Pulmonary artery endothelial cell (primary cell): ENCODE measurements at places on chromosomes 5 and 9.

GRCh38 chr5:3656803-3657202 lies 61.2 kb downstream of the IRX1 start:
- DNase-seq: no peak

DNA sequence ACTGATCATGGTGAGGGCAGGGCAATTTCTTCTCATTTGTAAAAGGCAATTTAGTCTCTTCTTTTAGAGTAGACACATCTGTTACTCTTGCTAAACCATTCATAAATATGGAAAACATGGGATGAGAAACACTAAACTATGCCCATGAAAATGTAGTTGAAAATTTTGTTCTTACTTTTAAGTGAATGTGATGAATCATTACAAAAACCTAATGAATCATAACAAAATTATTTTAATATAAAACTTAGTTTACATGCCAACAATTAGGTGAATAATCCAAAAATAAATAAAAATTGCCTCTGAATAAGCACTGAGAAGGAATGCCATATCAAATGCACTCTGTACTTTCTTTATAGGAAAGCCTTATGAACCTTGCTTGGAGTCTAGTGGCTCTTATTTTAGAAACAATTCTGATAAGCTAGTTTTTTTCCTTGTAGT lies 297.7 kb upstream of the EFNA5 start:
- no peak for DNase-seq

DNA sequence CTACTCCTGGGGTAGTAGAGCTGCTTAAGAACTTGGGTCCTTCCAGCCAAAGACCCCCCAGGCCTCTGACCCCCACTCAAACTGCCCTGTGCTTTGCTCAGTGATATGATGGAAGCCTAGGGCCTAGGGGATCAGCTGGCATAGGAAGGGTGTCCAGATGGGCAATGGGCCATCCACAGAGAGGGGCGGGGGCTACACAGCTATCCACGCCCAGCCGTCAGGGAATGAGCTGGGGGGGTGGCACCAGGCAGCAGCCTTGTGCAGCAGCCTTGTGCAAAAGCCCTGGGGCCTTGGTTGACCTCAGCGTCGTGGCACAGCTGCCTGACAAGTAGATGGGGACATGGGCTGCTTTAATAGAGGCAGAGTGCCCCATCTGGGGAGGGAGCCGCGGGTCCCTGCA lies 43.2 kb downstream of the DAB2IP start:
- DNase-seq: no peak

DNA sequence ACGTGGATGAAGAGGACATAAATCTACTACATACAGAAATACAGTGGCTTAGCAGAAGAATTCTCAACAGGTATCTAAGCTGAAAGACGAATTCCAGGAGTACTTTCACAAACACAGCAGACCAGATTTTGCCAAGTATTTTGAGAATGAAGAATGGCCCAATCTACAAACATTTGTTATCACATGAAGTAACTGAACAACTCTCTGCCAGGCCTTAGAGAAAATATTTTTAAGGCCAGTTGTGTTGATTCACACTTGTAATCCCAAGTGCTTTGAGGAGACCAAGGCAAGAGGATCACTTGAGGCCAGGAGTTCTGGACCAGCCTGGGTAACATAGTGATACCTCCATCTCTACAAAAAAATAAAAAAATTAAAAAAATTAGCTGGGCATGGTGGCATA lies 14.3 kb downstream of the AGTPBP1 start:
- no peak for DNase-seq

DNA sequence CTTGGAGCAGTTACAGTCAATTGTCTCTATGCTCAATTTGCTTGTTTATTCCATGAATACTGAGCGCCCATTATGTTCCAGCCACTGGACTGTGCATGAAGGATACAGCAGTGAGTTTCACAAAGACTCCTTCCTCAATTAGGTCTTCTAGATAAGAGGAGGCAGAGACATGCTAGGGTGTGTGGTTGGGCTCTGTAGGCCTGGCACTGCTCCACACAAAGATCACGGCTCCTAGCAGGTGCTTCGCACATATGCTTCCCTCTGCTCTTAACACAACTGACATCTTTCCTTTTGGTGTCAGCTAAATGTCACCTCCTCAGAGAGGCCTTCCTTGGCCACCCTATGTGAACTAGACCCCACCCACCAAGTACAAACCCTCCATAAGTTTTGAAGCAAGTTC lies 10.9 kb downstream of the IL12B start:
- DNase-seq: no peak

DNA sequence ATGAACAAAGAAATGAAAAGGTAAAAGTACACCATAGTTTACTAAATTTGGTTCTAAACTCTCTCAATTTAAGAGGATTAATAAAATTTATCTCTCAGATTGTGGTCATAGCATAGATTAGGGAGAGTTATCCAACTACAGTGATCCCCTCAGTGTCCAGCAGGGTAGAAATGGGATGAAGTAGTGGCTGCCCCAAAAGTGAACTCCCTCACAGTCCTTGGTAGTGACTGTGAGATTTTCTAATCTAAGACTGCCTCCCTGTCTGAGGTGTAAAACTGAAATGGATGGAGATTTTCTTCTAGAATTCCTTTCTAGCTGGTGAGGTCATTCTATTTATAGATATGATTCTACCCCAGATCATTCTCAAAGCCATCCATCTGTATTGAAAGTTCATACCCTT lies 455.5 kb downstream of the ACTL7B start:
- no peak for DNase-seq

DNA sequence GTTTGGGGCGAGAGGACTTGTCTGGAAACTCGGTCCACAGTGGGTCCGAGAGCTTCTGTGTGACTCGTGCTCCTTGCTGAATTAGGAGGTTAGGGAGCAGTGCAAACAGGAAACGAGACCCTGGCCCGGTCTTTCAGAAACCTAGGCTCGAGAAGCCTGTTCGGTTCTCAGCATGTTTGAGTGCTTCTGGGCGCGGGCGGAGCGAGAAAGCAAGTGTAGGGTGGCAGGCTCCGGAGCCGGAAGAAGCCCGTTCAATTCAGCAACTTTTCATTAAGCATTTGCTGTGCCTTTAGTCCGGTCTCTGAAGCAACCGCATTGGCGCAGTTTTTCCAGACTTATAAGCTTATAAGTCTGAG lies 547 bp downstream of the CLTA start:
- DNase-seq: no peak
